ENCODE measurements at places on chromosomes 7 and 10.
A peak's percentile ranks its signal among the peaks of the same experiment; 100 is the strongest.

- peak; percentile 59 for DNase-seq
Measured at GRCh38 chr7:5755704-5756504, 25.6 kb downstream of the RNF216 start.

- no peak for DNase-seq
Measured at GRCh38 chr10:36676756-36677430, 448.5 kb upstream of the ANKRD30A start.

DNA sequence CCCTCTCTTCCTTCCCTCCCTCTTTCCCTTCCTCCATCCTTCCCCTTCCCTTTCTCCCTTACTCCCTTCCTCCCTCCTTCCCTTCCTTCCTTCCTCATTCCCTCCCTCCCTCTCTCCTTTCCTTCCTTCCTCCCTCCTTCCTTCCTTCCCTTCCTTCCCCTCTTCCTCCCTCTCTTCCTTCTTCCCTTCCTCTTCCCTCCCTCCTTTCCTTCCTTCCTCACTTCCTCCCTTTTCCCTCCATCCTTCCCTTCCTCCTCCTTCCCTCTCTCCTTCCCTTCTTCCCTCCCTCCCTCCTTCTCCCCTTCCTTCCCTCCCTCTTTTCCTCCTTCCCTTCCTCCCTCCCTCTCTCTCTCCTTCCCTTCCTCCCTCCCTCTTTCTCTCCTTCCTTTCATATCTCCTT lies 12.7 kb upstream of the SLC18A2 start:
- DNase-seq, result no peak

GRCh38 chr7:40490603-40490924 lies 355.8 kb downstream of the SUGCT start:
- DNase-seq, result no peak

GRCh38 chr7:3915337-3915878 lies 614.4 kb downstream of the SDK1 start:
- DNase-seq, result no peak
